ENCODE measurements at places on chromosomes 1 and 21. TPM values are rescaled to one million over a fixed set of nuclear protein-coding genes. Genes with fewer than 3 reads are reported as not detected.

Gene SH2D1B
- not detected for total RNA-seq

Gene SERPINC1
- total RNA-seq: not detected

DNA sequence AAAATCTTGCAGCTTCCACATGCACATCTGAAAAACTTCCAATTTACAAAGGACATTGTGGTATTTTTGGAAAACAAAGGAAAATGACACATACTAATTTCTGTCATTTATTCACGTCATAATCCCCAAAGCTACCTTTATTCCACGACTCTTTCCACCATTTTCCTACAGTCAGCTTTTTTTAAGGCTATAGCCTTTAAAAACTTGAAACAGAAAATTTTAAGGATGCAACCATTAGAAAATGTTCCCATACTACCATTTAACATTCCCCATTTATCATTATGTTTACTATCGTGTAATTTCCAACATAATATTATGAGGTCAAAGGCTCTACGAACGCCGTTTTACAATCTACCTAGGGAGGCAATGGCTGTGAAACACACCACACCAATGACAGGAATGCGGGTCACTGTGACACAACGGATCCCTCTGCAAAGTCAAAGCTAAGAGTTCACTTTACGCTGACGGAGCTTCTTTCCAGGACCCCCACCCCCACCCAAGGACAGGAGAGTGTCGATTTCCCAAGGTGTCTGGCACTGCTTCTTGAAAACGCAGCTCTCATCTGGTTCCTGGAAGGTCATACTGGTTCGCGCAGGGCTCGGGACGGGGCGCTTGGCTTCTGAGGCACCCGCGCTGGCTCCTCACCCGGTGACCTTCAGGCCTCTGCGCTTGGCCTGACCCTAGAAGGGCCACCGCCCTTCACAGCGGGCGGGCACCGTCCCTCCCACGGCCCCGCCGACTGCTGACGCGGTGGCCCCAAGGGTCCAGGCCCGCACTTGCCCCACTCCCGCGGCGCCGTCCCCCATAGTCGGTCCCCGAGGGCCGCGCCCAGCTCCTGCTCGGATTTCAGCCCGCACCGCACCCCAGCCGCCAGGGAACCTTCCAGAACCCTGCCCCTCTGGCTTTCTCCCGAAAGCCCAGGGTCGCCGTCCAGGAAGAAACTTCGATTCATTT lies 50.5 kb upstream of the ATF3 start:
- H3K27ac ChIP-seq: peak overlapping the region; percentile 55
- DNase-seq: no peak
- H3K4me1 ChIP-seq: peaks cover 14% of the 10 kb centered on the region
- peak overlapping the region; percentile 65 for H3K4me3 ChIP-seq
- H3K36me3 ChIP-seq: no peaks in the 10 kb centered on the region
- H3K27me3 ChIP-seq: peaks cover 12% of the 10 kb centered on the region

DNA sequence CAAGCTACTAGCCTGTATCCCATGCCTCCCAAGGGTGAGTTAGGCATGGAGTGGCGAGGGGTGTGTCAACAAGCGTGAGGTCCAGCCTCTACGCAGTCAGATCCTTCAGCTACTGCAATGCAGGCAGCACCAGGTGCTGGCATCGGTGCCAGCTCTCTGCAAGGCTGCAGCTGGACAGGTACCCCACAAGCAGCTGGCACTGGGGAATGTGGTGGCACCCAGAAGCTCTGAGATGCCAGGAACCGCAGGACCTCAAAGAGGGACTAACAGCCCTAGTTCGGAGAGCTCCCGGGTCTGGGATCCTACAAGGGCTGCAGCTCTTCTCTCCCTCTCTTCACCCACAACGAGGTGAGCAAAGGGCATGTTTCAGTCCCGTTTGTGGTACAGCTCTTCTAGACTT lies 974.5 kb downstream of the LTN1 start:
- no peak overlapping the region for H3K27ac ChIP-seq
- no peaks in the 10 kb centered on the region for H3K36me3 ChIP-seq
- H3K4me3 ChIP-seq: no peak overlapping the region
- no peaks in the 10 kb centered on the region for H3K27me3 ChIP-seq
- DNase-seq: no peak
- H3K4me1 ChIP-seq: no peaks in the 10 kb centered on the region

- peaks cover 4% of the 10 kb centered on the region for H3K36me3 ChIP-seq
- H3K27me3 ChIP-seq: no peaks in the 10 kb centered on the region
- no peak for DNase-seq
- H3K4me3 ChIP-seq: no peak overlapping the region
- H3K27ac ChIP-seq: no peak overlapping the region
- no peaks in the 10 kb centered on the region for H3K4me1 ChIP-seq
These were observed 13.5 kb downstream of the TTC22 start for GRCh38 chr1:54787604-54788003.

Gene PTPN7
- 195 TPM for total RNA-seq

Gene WNT2B
- not detected for total RNA-seq

GRCh38 chr1:3777078-3777547 lies 4.6 kb downstream of the SMIM1 start:
- H3K36me3 ChIP-seq: peaks cover 19% of the 10 kb centered on the region
- no peak overlapping the region for H3K27ac ChIP-seq
- no peak for DNase-seq
- H3K27me3 ChIP-seq: no peaks in the 10 kb centered on the region
- peaks cover 4% of the 10 kb centered on the region for H3K4me1 ChIP-seq

Gene FNBP1L
- total RNA-seq: 0.20 TPM

DNA sequence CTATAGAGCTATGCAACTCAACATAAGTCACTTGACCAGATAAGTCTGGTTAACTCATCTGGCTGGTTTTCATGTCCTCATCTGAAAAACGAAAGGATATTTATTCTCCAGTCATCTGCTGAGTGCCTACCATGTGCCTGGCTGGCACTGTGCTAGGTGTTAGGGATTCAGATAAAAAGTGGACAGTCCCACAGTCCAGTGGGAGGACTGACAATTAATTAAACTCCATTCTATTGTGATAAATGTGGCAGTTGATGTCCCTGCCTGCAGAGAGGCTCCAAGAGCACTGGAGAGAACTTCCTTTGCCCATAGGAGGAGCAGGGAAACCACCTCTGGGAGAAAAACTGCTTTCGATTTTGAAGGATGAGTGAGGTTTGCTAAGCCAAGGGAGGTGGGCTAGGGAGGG lies 5.4 kb downstream of the NUAK2 start:
- H3K27ac ChIP-seq: peak overlapping the region; percentile 73
- peaks cover 88% of the 10 kb centered on the region for H3K4me1 ChIP-seq
- DNase-seq: no peak
- H3K27me3 ChIP-seq: no peaks in the 10 kb centered on the region

- H3K4me3 ChIP-seq: no peak overlapping the region
- H3K27me3 ChIP-seq: no peaks in the 10 kb centered on the region
- no peak overlapping the region for H3K27ac ChIP-seq
- H3K36me3 ChIP-seq: no peaks in the 10 kb centered on the region
These were observed 104.5 kb upstream of the LMO4 start for GRCh38 chr1:87224201-87224600.

Gene NEGR1
- not detected for total RNA-seq

DNA sequence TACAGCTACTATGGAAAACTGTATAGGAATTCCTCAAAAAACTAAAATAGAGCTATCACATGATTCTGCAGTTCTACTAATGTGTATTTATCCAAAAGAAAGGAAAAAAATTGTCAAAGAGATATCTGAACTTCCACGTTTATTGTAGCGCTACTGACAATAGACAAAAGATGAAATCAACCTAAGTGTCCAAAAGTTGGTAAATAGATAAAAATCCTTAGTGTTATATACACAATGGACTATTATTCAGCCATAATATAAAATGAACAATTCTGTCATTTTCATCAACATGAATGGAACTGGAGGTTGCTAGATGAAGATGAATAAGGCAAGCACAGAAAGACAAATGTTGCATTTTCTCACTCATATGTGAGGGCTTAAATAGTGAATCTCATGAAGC lies 1492.1 kb downstream of the MRPL39 start:
- no peak overlapping the region for H3K27ac ChIP-seq
- no peaks in the 10 kb centered on the region for H3K27me3 ChIP-seq
- no peak overlapping the region for H3K4me3 ChIP-seq
- no peak for DNase-seq
- H3K4me1 ChIP-seq: no peaks in the 10 kb centered on the region

GRCh38 chr21:43339668-43340067 lies 87.3 kb downstream of the SIK1 start:
- DNase-seq: no peak
- H3K4me3 ChIP-seq: no peak overlapping the region
- no peaks in the 10 kb centered on the region for H3K4me1 ChIP-seq
- H3K27ac ChIP-seq: no peak overlapping the region
- no peaks in the 10 kb centered on the region for H3K36me3 ChIP-seq

GRCh38 chr1:75353051-75353450 lies 218.9 kb downstream of the LHX8 start:
- no peak for DNase-seq
- no peaks in the 10 kb centered on the region for H3K4me1 ChIP-seq
- H3K27ac ChIP-seq: no peak overlapping the region
- no peak overlapping the region for H3K4me3 ChIP-seq

Gene ESRRG
- total RNA-seq: not detected

GRCh38 chr1:107936498-107937481 lies 28.2 kb downstream of the VAV3 start:
- H3K27ac ChIP-seq: peak overlapping the region; percentile 70
- peak overlapping the region; percentile 44 for H3K4me3 ChIP-seq
- DNase-seq: peak; percentile 82
- H3K27me3 ChIP-seq: no peaks in the 10 kb centered on the region

DNA sequence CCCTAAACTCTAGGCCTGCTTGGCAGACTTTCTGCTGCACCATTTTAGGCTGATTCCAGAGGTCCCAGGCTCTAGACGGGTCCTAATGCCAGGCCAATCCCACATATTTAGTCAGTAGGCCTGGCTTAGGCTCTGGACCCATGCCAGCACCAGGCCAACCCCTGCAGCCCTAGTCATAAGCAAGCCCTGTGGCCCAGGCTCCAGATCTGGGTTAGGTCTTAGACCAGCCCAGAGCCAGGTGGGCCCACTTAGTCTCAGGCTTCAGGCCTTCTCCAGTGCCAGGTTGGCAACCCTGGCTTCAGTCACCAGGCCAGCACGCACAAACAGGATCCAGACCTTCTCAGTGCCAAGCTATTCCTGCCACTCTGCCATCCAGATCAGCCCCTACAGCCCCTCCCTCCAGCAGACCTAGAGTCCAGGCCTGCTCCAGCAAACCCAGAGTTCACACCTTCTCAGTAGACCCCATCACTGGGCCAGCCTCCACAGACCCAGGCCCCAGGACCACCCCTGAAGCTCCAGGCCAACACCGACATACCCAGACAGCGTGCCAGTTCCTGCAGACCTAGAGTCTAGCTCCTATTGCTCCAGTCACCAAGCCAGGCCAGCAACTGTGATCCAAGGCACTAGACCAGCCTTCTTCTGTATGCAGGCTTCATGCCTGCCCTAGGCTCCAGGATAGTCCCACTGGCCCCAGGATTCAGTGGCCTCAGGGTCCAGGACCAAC lies 467.6 kb downstream of the RWDD3 start:
- H3K36me3 ChIP-seq: no peaks in the 10 kb centered on the region
- no peaks in the 10 kb centered on the region for H3K4me1 ChIP-seq
- H3K27me3 ChIP-seq: no peaks in the 10 kb centered on the region

DNA sequence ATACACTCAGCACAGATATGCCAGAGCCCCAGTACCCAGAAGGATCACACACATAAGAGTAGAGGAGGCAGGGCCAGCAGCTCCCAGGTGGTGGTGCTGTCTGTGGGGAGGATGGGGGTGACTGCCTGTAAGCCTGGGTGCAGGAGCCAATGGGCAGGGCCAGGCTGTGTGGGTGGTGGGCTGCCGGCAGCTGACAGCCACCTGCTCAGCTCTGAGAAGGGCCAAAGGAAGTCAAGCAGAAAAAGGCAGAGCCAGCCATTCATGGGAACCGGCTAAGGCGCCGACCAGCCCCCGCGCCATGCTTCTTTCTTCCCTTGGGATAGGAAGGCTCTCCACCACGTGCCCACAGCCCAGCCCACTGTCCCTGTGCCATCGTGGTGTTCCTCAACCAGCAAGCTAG lies 14.1 kb downstream of the PIK3C2B start:
- no peak overlapping the region for H3K27ac ChIP-seq
- H3K4me3 ChIP-seq: no peak overlapping the region
- peaks cover 55% of the 10 kb centered on the region for H3K4me1 ChIP-seq
- H3K27me3 ChIP-seq: no peaks in the 10 kb centered on the region
- DNase-seq: peak; percentile 40
- no peaks in the 10 kb centered on the region for H3K36me3 ChIP-seq

Gene CRTC2
- total RNA-seq: 71.8 TPM

DNA sequence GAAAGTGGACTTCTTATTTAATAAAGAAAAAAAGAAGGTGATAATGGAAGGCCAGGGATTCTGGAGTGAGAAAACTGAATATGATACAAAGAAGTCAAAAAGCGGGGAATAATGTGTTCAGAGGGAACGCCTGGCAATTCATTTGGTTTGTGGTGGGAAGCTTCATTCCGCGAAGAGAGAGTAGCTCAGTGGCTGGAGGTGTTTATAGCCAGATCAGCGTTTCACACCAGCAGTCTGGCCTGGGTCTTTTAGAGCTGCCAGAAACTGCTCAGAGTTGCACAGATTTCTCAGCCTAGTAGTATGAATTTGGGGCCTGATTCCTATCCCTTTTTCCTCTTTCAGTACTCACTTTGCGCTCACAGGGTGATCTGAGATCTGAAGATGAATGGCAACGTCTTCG lies 67.8 kb upstream of the IPO9 start:
- no peak overlapping the region for H3K27ac ChIP-seq
- H3K4me1 ChIP-seq: peaks cover 6% of the 10 kb centered on the region
- H3K4me3 ChIP-seq: no peak overlapping the region
- no peaks in the 10 kb centered on the region for H3K36me3 ChIP-seq

Gene CCDC185
- total RNA-seq: not detected

GRCh38 chr1:14585728-14586127 lies 12.8 kb upstream of the KAZN start:
- H3K27me3 ChIP-seq: peaks cover 11% of the 10 kb centered on the region
- DNase-seq: no peak
- no peaks in the 10 kb centered on the region for H3K4me1 ChIP-seq
- no peaks in the 10 kb centered on the region for H3K36me3 ChIP-seq
- no peak overlapping the region for H3K27ac ChIP-seq

DNA sequence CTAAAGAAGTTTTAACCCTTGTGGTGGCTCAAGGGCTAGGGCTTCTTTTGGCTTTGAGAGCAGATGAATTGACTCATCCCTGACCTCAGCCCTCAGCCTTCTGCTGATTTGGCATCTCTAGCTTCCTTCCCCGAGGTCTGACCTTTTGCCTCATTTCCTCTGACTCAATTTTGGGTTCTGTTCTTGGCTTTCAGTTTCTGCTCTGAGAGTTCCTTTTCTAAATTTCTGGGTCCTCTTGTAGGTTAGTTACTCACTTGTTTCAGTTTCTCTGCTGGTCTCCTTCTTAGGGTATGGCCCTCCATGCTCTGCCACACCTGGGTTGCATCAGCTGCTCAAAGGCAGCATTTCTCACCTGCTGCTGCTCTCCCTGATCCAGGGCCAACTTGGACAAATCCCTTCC lies 19.4 kb downstream of the PDE4B start:
- H3K36me3 ChIP-seq: peaks cover 2% of the 10 kb centered on the region
- H3K27ac ChIP-seq: peak overlapping the region; percentile 87
- H3K4me1 ChIP-seq: peaks cover 25% of the 10 kb centered on the region
- peak; percentile 89 for DNase-seq
- peaks cover 21% of the 10 kb centered on the region for H3K27me3 ChIP-seq

Gene NCAM2
- not detected for total RNA-seq

Gene ROR1
- not detected for total RNA-seq

Gene PDPN
- total RNA-seq: not detected

Gene KRTAP21-2
- not detected for total RNA-seq

Gene RGSL1
- not detected for total RNA-seq

GRCh38 chr21:46151261-46151988 lies 4.0 kb downstream of the FTCD start:
- no peak for DNase-seq
- H3K27ac ChIP-seq: no peak overlapping the region
- no peak overlapping the region for H3K4me3 ChIP-seq
- H3K4me1 ChIP-seq: no peaks in the 10 kb centered on the region
- H3K27me3 ChIP-seq: no peaks in the 10 kb centered on the region

Gene ALX3
- total RNA-seq: not detected
